ENCODE measurements at places on chromosomes 11 and 22.

- no peak for DNase-seq
Measured at GRCh38 chr11:15969281-15969680, 387.1 kb downstream of the SOX6 start.

DNA sequence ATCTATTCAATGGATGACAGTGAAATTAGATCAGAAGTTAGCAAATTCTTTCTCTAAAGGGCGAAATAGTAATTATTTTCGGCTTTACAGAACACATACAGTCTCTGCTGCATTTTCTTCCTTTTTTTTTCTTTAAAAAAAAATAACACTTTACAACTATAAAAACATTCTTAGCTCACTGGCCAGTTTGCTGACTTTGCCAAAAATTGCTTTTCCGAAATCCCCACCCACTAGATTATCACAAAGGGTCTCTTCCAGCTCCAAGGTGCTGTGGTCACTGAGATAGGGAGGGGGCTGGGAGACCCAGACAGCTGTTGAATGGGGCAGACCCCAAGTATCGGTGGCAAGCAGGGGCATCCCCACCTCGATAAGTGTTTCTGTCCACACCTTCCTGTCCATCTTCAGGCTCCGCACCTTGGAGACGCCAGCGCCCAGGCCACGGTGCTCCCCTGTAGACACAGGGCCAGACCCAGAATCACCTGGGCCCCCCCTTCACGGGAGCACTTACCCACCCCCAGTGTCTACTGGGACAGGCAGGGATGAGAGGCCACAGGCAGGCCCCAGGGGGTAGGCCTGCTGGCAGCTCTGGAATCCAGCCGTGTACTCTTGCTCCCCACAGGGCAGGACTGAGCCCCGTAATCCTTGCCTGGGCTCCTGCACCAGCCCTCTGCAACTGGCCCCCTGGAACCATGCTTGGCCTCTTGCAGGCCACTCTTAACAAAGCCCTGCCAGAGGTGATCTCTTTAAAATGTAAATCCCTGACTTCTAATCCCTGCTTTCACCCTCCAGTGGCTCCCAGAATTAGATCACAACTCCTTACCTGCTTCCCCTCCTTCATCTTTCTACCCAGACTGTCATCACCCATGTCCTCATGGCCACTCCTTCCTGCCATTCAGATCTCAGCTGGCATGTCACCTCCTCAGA, 31.5 kb upstream of the PDE2A start:
- no peak for DNase-seq

DNA sequence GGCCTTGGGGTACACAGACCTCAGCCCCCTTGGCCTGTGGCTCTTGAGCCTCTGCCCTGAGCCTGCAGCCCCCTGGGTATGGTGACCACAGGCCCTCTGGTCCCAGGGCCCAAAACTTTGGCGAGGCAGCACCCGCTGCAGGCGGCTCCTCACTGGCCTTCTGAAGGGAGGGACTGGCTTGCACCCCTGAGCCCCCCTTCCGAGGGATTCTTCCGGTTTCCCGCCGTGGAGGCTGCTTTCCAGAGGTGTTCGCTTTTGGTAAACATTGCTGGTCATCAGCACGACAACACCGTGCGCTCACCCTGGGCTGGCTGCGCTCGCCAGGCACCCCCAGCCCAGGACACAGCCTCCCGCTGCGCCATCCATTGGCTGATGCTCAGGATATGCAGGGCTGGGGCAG, 42.0 kb downstream of the GRAMD4 start:
- no peak for DNase-seq

DNA sequence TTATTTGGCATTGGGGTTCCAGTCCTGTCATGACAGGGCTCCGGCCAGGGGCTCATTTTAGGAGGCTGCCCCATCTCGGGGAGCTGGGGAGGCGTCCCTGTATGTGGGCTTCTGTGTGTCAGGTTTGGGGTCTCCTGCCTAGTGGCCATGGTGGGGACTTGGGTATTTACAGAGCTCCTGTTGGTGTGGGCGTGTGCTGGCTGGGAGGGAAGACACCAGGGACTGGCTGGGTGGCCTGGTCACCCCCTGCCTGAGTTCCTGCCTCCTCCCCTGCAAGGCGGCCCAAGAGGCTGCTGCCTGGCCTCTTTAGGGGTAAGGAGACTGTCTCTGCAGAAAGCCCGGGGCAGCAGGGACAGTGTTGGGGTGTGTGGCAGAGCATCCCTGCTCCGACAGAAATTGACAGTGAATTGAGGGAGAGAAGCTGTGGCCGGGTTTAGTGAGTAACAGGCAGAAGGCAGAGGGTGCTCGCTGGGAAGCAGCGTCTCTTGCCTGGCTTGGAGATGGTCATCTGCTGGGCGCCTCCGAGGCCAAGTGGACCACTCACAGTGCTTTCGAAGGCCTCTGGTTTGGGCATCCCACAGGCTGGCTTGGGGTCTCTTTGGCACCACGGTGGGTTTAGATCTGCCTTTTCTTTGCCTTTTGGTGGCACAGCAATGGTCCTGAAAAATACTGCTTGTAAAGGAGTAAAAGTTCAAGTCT, 40.3 kb upstream of the GRAMD4 start:
- no peak for DNase-seq

DNA sequence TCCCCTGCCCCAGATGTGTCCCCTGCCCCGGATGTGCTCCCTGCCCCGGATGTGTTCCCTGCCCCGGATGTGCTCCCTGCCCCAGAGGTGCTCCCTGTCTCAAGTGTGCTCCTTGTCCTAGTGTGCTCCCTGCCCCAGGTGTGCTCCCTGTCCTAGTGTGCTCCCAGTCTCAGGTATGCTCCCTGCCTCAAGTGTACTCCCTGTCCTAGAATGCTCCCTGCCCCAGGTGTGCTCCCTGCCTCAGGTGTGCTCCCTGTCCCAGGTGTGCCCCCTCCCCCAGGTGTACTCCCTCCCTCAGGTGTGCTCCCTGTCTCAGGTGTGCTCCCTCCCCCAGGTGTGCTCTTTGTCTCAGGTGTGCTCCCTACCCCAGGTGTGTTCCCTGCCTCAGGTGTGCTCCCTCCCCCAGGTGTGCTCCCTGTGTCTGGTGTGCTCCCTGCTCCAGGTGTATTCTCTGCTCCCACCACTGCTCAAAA, 48.7 kb upstream of the RASD2 start:
- no peak for DNase-seq

GRCh38 chr11:44979543-44980399, 29.1 kb upstream of the TP53I11 start:
- no peak for DNase-seq

DNA sequence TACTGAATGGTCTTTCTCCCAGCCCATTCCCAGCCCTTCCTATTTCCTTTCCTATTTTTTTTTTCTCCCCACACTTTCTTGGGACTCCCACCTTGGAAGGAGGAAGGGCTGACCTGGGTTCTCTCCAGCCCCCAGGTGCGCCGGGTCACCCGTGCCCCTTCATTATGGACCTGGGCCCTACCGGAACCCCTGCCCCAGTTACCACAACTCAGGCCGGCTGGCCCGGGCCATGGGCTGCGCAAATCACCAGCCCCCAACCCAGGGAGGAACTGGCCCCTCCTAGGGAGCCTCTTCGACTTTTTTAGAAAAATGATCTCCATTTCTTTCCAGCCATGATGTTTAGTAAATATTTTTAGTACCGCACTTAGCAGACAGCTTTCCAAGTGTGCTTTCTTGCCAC, 62.2 kb downstream of the MORC2 start:
- no peak for DNase-seq

All from retina (tissue), 1 donor.